ENCODE measurements at places on chromosomes 12 and 14. TPM values are rescaled to one million over a fixed set of nuclear protein-coding genes. Genes with fewer than 3 reads are reported as not detected.

Gene EXD2
- polyA plus RNA-seq: 9.5 TPM

Gene SRGAP1
- 3.1 TPM for polyA plus RNA-seq

Gene TMTC2
- 0.76 TPM for polyA plus RNA-seq

Gene COX8C
- not detected for polyA plus RNA-seq

Gene PLCZ1
- polyA plus RNA-seq: not detected

Gene FAIM2
- polyA plus RNA-seq: not detected

Gene TBC1D30
- polyA plus RNA-seq: 0.67 TPM

Gene NAV3
- 0.14 TPM for polyA plus RNA-seq

Gene BEST3
- polyA plus RNA-seq: not detected

Gene LTA4H
- polyA plus RNA-seq: 87.5 TPM

Gene HOXC12
- not detected for polyA plus RNA-seq

Gene GPX2
- 417 TPM for polyA plus RNA-seq

Gene C14orf180
- polyA plus RNA-seq: not detected

Gene ABHD12B
- polyA plus RNA-seq: not detected

Gene ARHGEF25
- 15.3 TPM for polyA plus RNA-seq

Gene OR10AD1
- polyA plus RNA-seq: not detected

Gene PARP11
- polyA plus RNA-seq: 4.2 TPM

Gene SYNDIG1L
- 0.10 TPM for polyA plus RNA-seq

Gene LRR1
- 3.9 TPM for polyA plus RNA-seq

Gene MMP14
- polyA plus RNA-seq: 9.8 TPM

Gene KLRC2
- polyA plus RNA-seq: 0.22 TPM

Gene TC2N
- polyA plus RNA-seq: not detected

Gene ANG
- polyA plus RNA-seq: 401 TPM

Gene CD9
- 38.3 TPM for polyA plus RNA-seq

Gene CRIP1
- polyA plus RNA-seq: 59.5 TPM

Gene STYK1
- not detected for polyA plus RNA-seq

Gene OR4E2
- not detected for polyA plus RNA-seq

Gene CD163
- not detected for polyA plus RNA-seq

Gene CCDC38
- polyA plus RNA-seq: 0.32 TPM

Data from HepG2 (cell line).